ENCODE measurements at places on chromosomes 2 and 18.

DNA sequence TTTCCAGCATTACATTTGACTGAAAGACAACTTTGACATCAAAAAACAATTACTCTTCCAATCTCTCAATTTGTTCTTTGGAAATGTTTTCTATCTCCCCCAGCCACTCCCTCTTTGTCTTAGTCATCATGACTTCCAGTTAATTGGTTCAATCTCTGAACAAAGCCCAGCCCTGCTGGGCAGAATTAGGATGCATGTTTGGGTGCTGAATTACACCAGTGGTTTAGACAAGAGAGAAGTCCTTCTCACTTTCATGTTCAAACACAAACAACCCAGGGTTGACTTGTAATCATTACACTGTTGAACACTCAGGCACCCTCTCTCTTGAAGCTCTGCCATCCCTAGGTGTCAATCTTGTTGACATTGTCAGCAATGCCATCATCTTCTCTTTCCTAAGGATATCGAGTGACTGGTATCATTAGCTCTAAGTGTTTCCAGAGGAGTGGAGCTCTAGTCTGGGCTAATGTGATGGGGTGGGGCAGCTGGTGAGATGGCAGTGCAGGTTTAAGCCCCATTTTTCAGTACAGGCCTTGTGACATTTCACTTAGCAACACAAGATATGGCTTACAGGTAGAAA is 90.8 kb upstream of the MEIS1 start:
- no peak for DNase-seq

DNA sequence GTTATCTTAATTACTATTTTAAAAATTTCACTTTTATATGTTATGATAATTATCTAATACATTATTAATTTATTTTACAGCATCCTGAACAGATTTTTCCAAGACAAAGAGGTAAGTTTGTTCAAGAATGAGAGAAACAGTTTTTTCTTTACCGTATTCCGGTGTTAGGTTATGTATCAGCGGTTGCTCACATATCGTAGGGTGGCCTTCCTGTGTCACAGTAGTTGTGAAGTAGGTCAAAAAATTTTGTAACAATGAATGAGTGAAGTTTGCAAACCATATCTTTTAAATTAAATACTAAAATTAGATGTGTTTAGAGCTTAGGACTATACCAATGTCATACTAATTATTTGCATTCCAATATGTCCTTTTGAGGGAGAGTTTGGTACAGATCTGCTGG is 33.5 kb downstream of the MRPS9 start:
- no peak for DNase-seq

GRCh38 chr2:71410696-71411095 is 42.7 kb upstream of the DYSF start:
- DNase-seq, result no peak

- DNase-seq, result no peak
Measured at GRCh38 chr18:77098538-77099174, 33.9 kb downstream of the MBP start.

DNA sequence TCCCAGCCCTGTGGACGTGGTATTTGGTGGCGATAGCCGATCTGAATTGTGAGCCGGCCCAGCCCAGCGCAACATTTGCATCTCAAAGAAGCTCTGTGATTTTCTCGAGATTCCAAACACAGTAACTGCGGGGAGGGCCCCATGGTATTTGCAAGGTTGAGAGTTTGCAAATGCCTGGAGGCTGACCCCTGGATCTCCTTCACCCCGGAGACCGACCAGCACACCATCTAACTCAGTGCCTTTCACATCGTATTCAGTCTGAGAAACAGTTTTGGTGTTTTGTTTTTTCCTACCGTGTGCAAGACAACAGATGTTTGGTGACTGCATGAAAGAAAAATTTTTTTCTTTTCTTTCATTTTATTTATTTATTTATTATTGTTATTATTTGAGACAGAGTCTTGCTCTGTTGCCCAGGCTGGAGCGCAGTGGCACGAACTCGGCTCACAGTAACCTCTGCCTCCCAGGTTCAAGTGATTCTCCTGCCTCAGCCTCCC is 40.3 kb downstream of the MYCN start:
- no peak for DNase-seq

DNA sequence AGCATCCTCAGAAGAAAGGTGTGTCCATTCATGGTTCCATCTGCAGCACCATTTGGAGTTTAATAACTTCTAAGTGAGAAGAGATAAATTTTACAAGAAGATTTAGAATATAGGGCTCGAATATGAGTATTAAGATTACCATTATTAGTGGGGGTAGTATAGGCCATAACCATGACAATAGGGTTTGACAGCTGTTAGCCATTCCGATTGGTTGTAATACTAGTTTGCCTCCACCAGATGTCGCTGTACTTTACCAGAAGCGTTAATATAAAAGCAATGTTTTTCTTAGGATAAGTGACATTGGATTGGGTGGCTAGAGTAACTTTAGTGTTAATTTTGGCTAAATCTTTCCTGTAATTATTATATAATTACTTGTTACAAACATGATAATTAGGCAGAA is 107.5 kb upstream of the SRD5A2 start:
- DNase-seq, result no peak

DNA sequence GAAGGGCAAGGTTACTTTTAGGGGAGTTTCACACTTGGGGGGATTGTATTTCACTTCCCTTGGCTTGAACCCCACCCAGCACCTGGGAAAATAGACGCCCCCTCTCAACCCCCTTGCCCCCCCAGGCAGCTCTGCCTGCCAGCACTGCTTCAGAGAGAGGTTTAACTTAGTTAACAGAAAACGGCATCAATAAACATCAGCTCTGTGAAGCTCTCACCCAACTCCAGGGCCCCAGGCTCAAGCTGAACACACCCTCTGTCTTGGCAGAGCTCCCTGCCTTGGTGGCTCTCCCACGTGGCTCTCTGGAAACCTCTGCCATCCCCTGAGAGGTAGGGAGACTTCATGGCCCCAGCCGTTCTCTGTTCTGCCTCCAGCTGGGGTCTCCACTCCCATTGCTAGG is 244.1 kb downstream of the ACKR3 start:
- DNase-seq, result no peak

DNA sequence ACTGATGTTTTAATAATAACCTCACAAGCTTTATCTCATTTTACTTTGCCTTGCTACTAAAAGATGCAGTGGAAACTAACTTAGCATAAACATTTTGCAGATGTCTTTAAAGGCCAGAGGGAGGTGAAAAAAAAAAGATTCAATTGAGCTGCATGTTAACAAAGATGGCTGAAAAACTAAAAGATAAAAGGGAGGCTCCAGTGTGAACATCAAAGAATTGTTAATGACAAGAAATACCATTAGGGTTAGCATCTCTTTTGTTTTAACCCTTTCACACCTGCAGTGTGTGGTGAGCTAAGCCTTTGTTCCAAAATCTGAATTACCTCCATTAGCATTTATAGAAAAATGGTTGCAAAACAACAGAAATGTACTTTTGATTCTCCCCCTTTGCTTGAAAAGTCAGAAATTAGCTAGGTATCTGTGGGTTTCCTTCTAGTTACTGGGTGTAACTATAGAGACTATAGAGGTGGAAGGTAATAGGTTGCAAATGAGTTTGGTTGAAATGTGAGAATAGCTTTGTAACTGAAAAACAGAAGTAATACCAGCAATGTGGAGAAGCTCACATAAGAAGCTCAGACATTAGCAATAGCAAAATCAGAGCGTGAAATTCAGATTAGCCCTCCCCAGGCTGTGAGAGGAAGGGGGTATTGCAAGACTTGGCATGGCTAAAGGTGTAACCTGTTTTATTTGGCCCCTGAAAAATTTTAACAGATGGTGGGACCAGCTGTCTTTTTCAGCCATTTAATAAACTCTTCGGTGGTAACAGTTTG is 34.8 kb upstream of the SP5 start:
- DNase-seq, result no peak

GRCh38 chr18:55841314-55841713 is 253.3 kb upstream of the TCF4 start:
- no peak for DNase-seq

DNA sequence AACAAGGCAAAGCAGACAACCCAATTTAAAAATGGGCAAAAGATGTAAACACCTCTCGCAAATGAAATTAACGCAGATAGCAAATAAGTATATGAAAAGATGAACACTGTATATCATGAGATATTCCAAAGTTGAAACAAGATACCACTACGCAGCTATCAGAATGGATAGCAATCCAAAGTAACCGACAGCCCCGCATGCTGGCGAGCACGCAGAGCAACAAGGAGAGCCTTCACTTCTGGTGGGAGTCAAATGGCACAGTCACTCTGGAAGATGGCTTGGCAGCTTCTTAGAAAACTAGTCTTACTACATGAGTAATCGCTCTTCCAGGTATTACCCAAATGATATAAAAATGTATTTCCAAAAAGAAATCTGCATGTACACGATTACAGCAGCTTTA is 1.4 kb downstream of the NDUFA10 start:
- no peak for DNase-seq

DNA sequence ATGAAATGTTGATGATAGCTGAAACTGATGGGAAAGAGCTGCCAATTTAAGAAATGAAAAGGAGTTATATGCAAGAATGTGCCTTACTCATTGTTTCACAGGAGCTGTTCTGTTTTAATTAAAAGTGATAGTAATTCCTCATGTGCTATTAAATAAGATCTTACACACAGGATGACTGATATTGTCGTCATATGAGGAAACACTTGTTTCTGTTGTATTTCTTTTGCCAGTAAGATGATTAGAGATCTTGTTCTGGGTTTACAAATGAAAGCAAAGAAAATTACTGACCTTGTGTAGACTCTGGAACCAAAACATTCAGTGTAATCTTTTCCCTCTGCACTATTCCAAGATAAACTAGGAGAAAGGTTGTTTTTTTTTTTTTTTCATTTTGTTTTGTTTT is 123.6 kb downstream of the MAP3K20 start:
- no peak for DNase-seq

DNA sequence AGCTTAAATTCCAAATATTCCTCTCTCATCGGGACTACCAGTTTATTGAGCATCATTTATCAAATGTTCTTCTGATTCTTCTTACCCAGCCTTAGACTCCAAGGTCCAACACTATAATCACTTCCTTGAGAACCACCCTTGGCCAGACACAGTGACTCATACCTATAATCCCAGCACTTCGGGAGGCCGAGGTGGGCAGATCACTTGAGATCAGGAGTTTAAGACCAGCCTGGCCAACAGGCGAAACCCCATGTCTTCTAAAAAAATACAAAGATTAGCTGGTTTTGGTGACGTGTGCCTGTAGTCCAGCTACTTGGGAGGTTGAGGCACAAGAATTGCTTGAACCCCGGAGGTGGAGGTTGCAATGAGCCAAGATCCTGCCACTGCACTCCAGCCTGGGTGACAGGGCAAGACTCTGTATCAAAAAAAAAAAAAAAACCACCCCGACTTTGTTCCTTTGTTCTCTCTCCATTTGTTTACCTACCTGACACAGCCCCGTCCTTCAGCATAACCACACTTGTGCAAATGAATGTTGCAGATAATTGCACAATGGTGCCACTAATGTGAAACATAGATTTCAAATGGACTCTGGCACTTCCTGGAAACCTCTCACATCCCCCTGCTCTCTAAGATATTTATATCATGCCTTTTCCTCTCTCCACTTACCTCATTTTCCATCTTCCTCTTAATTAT is 38.9 kb upstream of the LPIN2 start:
- DNase-seq, result no peak

GRCh38 chr18:9876212-9876866 is 9.4 kb upstream of the TXNDC2 start:
- no peak for DNase-seq

DNA sequence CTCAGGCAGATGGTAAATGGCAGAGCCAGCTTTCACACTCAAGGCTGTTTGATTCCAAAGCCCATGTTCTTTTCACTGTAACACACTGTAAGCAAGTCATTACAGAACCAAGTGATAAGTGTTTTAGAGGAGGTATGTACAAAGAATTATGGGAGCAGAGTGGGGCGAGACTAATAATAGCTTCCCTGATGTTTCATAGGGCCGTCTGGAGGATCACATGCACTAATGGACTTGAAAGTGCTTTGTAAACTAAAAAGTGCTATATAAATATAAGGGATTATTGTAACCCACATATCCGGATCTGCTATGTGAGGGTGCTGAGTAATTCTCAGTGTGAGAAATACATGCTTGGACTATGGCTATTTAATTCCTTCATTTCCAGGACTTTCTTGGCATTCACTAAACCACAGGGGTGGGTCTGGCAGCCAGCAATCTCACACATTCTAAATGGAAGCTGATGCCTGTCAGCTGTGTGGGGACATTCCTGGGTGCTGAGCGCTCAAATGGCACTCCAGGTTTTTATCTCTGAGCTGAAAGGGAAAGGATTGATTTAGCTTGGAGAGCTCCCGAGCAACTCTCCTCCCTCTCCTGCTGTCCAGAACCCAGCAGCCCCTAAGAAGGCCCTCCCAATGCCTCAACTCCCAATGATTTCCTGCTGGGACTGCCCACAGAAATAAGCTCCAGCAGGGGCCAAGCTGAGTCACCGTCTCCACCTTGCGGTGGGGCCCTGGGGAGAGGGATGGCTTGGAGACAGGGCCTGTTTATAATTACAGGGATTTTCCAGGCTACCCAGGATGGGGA is 222.8 kb downstream of the SOX11 start:
- no peak for DNase-seq

DNA sequence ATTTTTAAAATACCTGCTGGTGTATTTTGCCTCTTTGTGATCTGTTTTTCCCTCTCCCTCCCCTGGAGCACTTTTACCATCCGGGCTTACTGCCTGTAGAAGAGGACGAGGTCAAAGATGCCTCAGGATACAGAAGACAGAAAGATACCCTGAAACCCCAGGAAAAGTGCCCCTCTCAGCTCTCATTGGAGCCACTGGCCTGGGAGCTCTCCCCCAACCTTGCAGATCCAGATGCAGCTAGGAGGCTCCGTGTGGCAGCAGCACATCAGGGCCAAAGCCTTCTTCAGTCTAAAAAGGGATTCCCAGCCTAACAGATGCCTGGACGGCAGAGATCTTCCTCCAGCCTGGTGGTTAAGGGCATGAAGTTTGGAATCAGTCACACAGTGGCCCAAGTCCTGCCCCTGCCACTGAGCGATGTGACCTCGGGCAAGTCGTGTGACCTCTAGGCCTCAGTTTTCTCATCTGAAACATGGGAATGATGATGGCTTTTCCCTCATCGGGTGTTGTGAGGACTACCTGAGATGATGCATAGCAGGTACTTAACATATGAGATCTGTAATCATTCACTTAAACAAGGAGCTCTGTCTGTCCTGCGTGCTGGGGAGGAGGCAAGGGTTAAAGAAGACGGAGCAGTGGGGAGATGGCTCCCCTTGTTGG is 239.4 kb downstream of the DYSF start:
- no peak for DNase-seq

DNA sequence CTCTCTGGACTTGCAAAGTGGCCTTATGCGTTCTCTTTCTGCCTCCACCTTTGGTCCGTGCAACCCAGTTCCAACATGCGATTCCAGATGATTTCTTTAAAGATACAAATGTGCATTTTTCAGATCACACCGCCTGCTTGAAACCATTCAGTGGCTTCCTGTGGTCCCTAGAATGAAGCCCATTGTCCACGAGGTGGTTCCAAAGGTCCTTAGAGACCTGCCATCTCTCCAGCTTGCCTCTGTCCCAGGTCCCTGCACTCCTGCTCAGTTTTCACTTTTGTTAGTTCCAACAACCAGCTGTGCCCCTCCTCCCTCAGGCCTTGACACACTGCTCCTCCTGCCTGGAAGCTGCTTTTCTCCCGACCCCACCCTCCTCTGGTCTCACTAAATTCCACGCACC is 3.6 kb upstream of the INO80C start:
- no peak for DNase-seq

- DNase-seq, result no peak
Measured at GRCh38 chr2:47602996-47603395, 179.9 kb upstream of the MSH6 start.
